ENCODE measurements at places on chromosomes 16 and 17. TPM values are rescaled to one million over a fixed set of nuclear protein-coding genes. Genes with fewer than 3 reads are reported as not detected.

DNA sequence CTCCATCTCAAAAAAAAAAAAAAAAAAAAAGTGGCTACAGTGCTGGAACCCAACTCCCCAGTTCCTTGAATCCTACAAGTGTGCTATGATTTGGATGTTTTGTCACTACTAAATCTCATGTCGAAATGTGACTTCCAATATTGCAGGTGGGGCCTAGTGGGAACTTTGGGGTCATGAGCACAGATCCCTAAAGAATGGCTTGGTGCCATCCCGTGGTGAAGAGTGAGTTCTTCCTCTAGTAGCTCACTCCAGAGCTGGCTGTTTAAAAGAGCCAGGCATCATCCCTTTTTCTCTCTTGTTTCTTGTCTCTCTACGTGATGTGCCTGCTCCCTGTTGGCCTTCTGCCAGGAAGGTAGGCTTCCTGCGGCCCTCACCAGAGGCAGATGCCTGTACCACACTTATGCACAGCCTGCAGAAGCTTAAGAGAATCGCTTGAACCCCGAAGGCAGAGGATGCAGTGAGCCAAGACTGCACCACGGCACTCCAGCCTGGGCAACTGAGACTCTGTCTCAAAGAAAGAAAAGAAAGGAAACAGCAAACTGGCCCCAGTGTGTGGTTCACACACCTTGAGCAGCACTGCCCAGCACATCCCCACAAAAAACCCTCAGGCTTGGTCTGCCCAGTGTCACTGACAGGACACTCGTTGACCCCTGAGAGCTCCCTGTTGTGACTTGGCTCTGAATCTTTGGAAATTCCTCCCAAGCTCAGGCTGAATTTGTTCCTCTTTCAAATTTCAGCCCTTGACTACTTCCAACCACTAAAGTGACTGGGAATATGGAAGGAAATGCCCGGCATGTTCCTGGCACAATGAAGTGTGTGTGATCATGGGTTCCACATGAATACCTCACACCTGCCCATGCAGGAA lies 3.1 kb downstream of the MT1E start:
- no peak for DNase-seq

The CD2BP2 gene
- 85.3 TPM for polyA plus RNA-seq

DNA sequence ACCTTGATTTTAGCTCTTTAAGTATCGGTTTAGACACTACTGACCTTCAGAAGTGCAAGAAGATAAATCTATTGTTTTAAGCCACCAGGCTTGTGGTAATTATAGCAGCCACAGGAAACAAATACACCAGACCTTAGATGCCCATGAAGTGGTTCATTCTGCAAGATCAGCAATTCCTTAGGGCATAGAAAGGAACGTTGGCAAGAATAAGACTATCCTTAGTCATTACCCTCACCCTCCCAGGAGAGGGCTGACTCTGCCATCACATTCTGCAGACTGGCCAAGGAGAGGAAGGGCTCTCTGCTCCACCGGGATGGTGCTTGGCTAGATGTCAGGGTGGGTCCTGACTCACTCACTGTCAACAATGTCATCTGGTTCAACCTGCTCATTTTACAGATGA lies 14.1 kb upstream of the NDEL1 start:
- no peak for DNase-seq

The CNTNAP4 gene
- not detected for polyA plus RNA-seq

DNA sequence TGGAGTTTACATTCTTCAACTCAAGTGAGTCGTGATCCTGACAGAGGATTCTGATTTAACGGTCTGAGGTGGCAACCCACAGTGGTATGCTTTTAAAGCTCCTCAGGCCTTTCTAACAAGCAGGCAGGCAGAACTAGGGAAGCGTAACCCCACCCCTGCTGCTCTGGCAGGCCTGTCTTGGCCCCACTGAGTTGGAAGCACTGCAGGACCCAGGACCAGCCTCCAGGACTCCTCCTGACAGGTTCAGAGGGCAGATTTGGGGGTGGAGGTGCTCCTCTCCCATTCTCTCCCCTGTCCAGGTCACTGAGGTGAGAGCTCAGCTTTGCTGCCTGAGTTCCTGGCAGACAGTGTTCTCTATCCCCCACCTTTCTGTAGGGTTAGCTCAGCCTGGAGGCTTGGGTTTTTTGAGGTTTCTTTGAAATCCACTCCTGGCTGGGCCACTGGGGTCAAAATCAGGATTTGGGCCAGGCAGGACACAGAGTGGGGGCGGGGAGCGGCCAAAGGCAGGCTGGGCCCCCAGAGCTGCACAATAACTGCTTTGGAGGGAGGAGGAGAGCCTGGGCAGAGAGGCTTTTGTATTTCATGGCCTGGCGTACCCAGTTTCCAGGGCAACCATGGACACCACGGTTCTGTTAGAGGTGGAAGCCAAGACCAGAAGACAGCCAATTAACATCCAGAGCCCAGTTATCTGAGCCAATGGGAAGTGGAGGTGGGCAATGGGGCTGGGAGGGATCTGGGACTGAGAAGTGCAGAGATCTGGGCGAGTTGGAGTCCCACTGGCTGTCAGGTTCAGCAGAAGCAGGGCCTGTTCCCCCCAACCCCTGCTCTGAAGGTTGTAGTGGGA lies 9.5 kb downstream of the MRPL27 start:
- peak; percentile 82 for DNase-seq

DNA sequence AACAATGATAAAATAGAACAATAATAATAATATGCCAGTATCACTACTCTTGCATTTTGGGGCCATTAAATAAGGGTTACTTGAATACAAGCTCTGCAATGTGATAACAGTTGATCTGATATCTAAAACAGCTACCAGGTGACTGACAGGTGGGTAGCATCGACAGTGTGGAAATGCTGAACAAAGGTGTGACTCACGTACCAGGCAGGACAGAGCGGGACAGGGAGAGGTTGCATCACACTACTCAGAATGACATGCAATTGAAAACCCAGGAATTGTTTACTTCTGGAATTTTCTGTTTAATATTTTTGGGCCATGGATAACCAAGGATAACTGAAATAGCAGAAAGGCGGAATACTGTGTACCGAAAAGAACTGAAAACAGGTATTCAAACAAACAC lies 15.8 kb upstream of the ZNF19 start:
- DNase-seq = no peak

Data from SK-N-SH (cell line).